Activated CD8-positive, alpha-beta memory T cell treated with anti-CD3 and anti-CD28 coated beads for 1 hour (primary cell): ENCODE measurements at places on chromosomes 3 and 15.

GRCh38 chr3:174322789-174323188 is 536.3 kb upstream of the NAALADL2 start:
- DNase-seq = no peak

DNA sequence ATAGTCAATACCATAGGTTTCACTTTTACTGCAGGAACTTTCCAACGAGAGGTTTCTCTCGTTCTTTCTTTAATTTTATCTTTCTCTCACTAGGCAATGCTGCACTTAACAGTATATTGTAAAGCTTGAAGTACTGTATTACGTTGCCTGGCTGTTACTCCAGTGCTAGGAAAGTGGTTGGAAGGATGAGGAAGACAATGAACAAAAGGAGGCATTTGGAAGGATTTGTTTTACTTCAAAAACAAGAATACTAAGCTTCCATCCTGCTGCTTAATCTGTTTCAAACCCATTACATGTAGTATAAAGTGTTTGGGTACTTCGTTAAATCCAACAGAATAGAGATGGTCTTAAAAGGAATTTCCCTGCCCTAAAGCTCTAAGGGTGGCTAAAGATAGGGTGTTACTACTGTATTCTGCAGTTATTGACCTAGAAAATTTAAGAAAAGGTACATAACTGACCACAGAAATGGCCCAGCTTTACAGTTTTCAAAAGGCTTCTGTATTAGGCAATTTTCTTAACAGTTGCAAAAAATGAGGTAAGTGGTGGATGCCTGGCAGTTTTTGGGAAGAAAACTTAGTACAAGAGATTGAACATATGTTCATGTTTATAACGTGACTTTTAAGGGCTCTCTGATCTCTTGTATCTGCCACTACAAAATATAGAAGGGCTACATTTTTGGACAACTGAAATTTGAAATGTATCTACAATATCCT is 785 bp upstream of the IFT57 start:
- DNase-seq = no peak

GRCh38 chr3:153927107-153927506 is 194.1 kb upstream of the ARHGEF26 start:
- DNase-seq = no peak

DNA sequence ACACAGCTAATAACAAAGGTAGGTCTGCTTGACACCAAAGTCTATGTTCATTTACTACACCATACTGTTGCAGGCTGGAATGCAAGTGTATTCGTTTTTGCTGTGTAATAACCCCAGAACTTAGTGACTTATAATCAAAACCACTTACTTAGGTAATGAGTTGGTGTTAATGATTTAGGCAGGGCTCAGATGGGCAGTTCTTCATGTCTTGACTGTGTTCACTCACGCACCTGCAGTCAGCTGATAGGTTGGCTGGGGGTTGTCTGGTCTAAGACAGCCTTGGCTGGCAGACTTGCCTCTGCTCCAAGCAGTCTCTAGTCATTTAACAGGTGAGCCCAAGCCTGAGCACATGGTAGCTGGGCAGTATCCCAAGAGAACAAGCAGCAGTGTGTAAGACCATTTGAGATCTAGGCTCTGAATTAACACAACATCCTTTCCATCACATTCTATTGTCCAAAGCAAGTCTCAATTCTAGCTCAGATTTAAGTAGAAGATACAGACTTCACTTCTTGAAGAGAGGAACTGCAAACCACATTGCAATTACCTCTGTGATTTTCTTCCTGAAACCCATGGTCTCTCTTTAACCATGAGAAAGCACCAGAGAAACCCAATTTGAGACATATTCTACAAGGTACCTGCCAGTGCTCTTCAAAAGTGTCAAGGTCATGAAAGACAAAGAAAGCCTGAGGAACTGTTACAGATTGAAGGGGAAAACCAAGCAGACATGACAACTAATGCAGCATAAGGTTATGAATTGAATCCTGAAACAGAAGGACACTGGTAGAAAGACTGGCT is 13.3 kb upstream of the DCLK3 start:
- DNase-seq = no peak

DNA sequence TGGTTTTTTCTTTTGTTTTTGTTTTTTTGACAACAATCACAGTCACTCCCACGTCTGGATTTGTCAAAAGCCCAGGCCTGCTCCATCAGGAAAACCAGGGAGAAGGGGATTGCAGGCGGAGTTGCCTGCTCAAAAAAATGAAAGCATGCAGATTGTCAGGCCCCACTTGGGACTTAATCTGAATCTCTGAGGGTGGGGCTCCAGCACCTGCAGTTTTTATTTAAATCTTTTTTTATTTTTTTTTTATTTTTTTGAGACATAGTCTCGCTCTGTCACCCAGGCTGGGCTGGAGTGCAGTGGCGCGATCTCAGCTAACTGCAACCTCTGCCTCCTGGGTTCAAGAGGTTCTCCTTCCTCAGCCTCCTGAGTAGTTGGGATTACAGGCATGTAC is 140.9 kb downstream of the FOXP1 start:
- no peak for DNase-seq
